ENCODE measurements at places on chromosomes 11 and 22. TPM values are rescaled to one million over a fixed set of nuclear protein-coding genes. Genes with fewer than 3 reads are reported as not detected.

GRCh38 chr22:37300551-37301017, 18.3 kb downstream of the CYTH4 start:
- no peak for DNase-seq
- H3K4me3 ChIP-seq: no peak overlapping the region

- no peak overlapping the region for H3K4me3 ChIP-seq
- no peaks in the 10 kb centered on the region for H3K27me3 ChIP-seq
- H3K36me3 ChIP-seq: no peaks in the 10 kb centered on the region
- H3K4me1 ChIP-seq: no peaks in the 10 kb centered on the region
Measured at GRCh38 chr22:47548953-47549740, 786.7 kb downstream of the TBC1D22A start.

The IFTAP gene
- total RNA-seq: 16.6 TPM

The FXYD6 gene
- total RNA-seq: 260 TPM

All from ovary (tissue), 10 donors.